Osteocyte (in vitro differentiated cells): ENCODE measurements at places on chromosomes 13 and 19.

GRCh38 chr19:41449865-41450178 lies 6.9 kb downstream of the ERICH4 start:
- peak; percentile 48 for DNase-seq

DNA sequence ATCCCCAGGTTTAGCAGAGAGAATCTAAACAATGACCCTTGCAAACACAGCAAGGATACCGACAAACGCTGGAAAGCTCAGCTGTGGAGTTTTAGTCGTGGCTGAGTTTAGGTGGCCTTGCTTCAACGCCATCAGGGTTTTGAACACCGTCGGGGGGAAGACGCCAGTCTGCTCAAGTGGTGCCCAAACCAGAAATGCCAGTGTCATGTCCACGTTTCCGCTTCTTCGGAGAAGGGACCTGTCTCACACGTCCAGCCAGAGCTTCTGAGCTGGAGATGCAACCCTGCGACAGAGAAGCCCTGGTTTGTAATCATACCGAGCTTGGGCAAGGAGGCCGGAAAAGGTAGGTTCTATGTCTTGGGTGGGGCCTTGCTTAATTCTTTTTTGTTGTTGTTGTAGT lies 42.6 kb upstream of the ATP11A start:
- no peak for DNase-seq

- DNase-seq: no peak
These were observed 716.2 kb upstream of the GPC6 start for GRCh38 chr13:92510416-92510815.

GRCh38 chr19:56573914-56574313 lies 6.6 kb downstream of the ZNF470 start:
- no peak for DNase-seq

- no peak for DNase-seq
These were observed 10.8 kb downstream of the PRKCSH start for GRCh38 chr19:11446271-11446651.

DNA sequence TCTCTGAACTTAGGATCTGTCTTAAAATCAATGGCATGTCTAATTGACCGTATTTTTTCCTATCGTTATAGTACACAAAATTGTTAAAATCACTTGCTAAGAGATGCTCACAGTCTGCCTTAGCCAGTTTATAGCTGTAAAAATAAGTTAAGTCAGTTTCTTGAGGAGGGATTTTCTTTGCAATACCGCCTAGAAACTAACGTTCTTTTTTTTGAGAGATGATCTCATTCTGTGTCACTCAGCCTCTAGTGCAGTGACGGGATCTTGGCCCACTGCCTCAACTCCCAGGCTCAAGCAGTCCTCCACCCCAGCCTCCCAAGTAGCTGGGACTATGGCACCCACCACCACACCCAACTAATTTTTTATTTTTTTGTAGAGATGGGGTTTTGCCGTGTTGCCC lies 4.4 kb downstream of the CKAP2 start:
- DNase-seq: no peak

DNA sequence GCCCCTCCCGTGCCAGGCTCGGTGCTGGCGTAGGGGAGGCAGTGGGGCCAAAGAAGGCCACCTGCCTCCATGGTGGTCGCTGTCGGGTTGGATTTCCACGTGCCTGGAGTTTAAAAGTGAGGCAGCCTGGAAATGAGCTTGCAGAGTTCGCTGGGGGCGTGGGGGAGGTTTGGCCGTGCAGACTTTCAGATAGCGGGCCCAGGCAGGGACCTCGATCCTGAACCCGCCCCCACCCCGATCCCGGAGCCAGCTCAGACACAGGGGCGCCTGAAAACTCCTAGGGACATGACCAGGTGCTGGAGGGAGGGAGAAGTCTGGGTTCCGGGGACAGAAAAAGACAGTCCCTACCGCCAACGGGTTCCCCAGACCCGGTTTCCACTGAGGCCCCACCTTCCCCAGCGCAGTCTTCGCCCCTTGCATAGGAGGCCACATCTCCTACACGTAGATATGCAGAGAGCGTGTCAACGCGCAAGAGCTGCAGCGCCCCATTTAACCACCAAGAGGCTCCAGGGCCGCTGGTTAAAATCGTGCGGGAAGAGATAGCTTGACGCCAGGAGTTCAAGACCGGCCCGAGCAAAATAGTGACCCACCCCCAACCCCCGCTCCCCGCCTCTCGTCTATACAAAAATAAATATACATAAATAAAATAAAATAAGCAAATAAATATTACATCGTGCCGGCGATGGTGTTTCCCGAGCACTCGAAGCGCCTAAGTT lies 8.5 kb downstream of the CCDC8 start:
- no peak for DNase-seq

DNA sequence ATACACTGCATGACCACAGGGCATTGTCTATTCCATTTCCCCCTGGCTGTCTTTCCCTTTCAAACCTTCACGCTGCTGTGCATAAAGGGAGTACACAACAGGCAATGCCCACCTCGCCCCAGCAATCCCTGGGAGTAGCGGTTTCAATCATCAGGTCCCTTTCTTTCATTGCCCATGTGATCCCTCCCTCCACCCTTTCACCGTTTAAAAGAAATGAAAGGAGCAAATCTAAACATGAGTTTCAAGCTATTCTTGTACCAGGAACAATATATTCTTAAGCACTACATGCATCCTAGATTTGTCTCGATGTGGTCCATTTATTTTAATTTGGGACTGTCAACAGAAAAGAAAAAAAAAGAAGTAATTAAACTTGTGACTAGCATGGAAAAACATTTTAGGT lies 123.4 kb upstream of the ARGLU1 start:
- no peak for DNase-seq

GRCh38 chr13:99135591-99135990 lies 65.1 kb upstream of the UBAC2 start:
- peak; percentile 48 for DNase-seq

DNA sequence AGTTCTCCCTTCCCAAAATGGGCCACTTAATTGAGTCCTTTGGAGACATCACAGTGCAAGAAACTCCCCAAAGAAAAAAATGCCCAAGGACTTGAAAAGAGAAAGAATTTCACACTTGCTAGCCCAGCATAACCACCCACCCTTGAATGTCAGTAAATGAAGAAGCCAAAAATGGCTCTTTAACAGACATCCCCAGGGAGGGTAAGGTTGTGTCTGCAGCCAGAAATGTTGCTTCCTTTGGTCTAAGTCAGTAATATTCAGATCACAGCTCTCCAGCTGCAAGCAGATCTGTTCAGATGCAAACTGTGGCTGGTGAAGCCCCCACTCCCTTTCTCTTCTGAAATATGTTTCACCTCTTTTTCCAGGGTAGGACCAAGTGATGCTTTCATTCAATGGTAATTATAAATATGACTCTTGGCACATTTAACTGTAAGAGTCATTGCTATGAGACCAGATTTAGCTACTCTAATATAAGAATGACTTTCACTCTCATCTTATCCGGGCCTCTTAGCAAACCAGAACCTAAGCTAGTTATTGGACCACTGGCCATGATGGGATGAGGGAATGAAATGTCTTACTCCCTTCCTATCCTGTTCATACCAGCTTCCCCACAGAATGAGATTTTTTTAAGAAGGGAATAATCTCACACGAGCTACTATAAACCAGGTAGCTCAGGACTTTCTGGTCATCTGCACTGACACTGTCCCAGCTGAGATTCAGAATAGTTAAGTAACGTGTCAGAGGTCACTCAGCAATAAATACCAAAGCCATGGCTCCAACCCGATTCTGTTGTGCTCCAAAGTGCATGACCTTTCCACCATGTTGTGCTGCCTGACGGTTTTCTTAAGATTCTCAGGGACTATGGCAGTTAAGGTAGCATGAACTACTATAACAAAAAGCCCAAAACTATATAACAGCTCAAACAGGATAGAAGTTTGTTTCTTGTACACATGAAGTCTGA lies 234.1 kb downstream of the FOXO1 start:
- DNase-seq: no peak

DNA sequence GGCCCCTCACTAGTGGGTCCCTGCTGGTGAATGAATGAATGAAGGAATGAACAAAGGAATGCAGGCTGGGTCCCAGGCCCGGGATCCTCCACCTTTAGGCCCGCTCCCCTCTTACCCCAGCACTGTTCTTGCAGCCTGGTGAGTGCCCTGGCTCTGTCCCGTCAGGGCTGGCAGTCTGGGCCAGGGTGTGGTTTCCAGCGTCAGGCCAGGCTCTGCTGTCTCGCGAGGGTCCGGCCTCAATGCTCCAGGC lies 317 bp downstream of the LYL1 start:
- no peak for DNase-seq

GRCh38 chr19:45265375-45265774 lies 14.3 kb downstream of the MARK4 start:
- no peak for DNase-seq

GRCh38 chr13:109275139-109275745 lies 511.1 kb downstream of the IRS2 start:
- no peak for DNase-seq

DNA sequence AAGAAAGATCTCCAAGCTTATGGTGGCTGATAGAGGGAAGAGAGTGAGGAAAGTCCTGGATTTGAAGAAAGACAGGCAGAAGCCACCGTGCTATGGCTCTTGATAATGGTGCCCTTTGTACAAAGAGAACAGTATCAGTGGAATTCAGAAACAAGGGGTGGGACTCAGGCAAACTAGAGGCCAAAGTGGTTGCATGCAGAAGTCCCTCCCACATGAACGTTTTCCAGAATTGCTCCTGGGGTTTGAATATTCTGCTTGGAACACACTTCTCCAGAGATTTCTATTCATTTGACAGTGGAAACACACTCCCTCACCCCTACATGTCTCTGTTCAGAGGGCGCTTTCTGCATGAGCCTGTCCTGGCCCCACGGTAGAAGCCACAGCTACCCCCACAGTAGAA lies 10.1 kb upstream of the MBNL2 start:
- DNase-seq: no peak

- no peak for DNase-seq
These were observed 33.2 kb downstream of the CILP2 start for GRCh38 chr19:19571071-19571786.

DNA sequence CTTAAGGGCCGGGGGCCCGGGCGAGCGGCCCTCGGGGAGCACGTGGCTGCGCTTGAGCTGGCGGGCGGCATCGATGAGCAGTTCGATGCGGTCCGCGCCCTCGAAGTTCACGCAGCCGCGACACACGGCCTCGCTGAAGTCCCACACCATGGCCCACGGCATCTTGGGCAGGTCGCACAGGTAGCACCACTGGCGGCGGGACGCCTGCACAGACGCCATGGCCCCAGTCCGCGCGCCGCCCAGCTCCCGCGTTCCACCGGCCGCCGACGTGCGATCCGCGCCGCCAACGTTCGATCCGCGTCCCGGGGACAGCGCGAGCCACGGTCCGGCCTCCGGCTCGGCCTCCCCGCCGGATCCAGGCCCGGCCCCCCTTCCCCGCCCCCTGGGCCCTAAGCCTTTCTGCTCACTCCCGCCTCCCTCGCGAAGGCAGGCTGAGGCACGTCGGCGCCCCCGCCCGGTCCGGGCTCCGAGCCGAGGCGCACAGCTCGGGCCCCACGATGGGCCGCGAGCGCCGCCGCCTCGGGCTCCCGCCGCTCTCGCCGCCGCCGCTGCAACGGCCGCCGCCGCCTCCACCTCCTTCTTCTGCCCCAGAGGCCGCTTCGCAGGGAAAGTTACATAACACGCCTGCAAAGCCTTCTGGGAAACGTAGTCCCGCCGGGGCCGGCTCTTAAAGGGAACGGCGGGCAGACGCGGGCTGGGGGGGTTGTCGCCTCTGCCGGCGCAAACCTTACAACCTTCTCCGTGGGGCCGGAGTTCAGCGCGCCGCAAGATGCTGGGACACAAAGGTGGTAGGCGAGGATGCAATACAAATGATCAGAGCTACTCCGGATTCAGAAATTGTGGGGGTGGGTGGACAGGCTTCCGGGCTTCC lies at the start of gene IRF2BP1:
IRF2BP1 (minus strand) TSS at position 586 of the 871 bp plus-strand sequence; CDS start at position 219, 367 bp downstream.
- peak; percentile 96 for DNase-seq

GRCh38 chr13:22198001-22198400 lies 527.1 kb downstream of the FGF9 start:
- DNase-seq: no peak

DNA sequence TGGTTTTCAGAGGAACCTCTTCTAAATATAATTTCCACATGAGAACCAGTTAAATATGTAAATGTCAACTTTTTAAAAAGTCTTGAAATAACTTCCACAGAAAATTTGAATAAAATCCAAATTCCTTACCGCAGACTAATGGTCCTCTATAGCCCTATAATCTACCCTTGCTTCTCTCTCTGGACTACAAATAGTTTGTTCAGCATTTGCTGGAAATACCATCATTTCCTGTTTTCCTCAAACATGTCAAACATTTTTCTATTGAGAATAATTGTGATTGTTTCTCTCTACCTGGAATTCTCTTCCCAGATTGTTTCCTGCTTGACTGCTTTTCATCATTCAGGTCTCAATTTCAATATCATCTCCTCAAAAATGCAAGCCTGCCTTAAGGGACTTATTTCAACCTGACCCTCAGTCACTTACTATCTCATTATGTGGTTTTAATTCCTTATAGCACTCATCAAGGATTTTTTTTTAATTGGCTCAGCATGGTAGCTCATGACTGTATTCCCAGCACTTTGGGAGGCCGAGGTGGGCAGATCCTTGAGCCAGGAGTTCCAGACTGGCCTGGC lies 898.9 kb upstream of the MIR17HG start:
- no peak for DNase-seq

GRCh38 chr13:64912141-64912540 lies 2318.0 kb downstream of the PCDH9 start:
- no peak for DNase-seq

GRCh38 chr19:56566904-56567273 lies 379 bp upstream of the ZNF470 start:
- no peak for DNase-seq

GRCh38 chr19:44725251-44725650 lies 23.3 kb upstream of the BCL3 start:
- DNase-seq: no peak

GRCh38 chr13:23741879-23742510 lies 147.2 kb downstream of the MIPEP start:
- no peak for DNase-seq

DNA sequence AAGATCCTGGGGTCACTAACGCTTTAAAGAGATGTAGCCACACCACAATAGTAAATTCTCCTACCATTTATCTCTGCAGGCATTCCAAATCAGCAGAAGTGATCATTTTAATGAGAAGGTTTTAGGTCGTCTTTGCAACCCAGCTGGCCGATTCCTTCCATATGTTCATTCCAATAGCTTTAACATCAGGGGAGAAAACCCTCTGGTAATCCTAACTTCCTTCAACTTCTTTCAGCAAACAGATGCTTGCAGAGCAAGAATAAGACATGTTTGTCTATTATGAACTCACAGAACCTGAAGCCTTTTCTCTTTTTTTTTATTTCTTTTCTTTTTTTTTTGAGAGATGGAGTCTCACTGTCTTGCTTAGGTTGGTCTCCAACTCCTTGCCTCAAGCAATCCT lies 498.6 kb upstream of the SLITRK1 start:
- DNase-seq: no peak

DNA sequence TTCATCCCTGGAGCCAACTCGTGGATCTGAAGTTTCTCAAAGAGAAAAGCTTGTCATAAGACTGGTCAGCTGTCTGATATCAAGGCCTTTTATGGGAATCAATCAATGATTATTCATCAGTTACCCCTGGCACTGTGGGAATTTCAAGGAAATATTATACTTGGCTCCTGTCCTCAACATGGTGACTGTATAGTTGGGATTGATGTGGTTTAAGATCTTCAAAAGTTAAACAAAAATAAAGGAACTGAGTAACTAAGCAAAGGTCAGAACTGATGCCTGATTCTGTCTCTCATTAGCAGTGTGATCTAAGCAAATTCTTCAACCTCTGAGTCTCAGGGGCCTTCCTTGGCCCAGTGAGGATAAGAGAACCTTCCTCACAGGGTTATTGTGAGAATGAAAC lies 22.2 kb upstream of the SERPINE3 start:
- no peak for DNase-seq
